ENCODE measurements at places on chromosomes 5 and 9. TPM values are rescaled to one million over a fixed set of nuclear protein-coding genes. Genes with fewer than 3 reads are reported as not detected.

DNA sequence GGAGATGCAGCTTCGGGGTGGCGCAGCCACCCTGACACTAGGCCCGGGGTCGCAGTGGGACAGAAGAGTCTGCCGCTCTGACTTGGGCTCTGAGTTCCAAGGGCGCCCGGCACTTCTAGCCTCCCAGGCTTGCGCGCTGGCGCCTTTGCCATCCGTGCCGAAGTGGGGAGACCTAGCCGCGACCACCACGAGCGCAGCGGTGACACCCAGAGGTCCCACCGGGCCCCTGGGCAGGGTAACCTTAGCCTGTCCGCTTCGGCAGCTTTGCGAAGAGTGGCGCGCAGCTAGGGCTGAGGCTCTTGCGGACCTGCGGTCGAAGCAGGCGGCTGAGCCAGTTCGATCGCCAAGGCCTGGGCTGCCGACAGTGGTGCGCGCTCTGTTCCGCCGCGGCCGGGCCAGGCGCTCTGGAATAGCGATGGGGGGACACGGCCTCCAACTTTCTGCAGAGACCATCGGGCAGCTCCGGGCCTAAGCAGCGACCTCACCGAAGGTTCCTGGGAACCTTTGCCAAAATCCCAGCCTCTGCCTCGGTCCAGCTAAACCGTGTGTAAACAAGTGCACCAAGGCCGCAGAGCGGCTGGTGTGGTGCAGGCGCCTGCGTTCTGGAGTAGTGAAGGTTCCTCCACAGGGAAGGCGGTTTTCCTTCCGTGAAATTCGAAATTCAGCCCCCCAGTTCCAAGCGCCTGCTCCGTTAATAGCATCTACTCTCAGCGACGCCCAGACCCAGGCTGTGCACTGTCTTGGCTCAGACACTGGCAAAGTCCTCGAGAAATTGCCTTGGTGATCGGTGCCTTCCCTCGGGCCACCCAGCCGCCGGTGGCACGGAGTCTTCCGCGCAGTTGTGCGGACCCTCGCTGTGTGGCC lies 7.4 kb downstream of the TLX3 start:
- DNase-seq, result peak; percentile 79

- no peak for DNase-seq
These were observed 106.3 kb downstream of the UGCG start for GRCh38 chr9:112002847-112003457.

GRCh38 chr9:108167136-108167900 lies 677.7 kb upstream of the KLF4 start:
- no peak for DNase-seq

GRCh38 chr5:150184006-150184405 lies 5.9 kb upstream of the SLC6A7 start:
- no peak for DNase-seq

DNA sequence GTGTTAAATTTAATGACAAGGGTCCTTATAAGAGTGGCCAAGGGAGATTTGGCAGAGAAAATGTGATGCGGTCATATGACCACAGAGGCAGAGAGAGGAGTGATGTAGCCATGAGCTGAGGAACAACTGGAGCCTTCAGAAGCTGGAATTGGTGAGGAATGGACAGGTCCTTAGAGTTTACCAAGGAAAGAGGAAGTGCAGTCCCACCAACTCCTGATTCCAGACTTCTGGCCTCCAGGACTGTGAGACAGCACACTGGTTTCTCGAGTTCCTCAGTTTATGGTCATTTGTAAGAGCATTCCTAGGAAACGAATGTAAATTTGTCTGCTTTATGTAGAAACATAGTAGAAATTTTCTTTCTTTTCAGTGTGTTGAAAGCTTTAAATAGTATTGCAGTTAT lies 410.1 kb downstream of the CDH18 start:
- no peak for DNase-seq

- DNase-seq, result no peak
These were observed 49.3 kb downstream of the NLN start for GRCh38 chr5:65771266-65771665.

DNA sequence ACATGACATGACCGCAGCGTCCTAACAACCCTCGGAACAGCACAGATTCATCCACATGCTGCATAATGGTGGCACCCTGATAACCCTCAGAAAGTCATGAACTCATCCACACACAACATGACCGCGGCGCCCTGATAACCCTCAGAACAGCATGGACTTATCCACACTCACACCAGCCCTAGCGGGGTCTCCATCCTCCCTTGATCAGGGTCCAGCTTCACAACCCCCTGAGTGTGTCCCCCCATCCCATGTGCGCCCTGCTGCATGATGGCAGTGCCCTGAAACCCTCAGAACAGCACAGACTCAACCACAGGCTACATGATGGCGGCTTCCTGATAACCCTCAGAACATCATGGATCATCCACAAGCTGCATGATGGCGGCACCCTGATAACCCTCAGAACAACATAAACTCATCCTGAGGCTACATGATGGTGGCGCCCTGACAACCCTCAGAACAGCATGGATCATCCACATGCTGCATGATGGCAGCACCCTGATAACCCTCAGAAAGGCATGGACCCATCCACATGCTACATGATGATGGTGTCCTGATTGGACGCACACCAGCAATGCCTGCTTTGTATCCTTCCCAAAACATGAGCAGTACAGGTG lies 28.3 kb downstream of the SLC6A3 start:
- DNase-seq, result no peak

GRCh38 chr9:128383007-128383753 lies 12.0 kb downstream of the URM1 start:
- no peak for DNase-seq

DNA sequence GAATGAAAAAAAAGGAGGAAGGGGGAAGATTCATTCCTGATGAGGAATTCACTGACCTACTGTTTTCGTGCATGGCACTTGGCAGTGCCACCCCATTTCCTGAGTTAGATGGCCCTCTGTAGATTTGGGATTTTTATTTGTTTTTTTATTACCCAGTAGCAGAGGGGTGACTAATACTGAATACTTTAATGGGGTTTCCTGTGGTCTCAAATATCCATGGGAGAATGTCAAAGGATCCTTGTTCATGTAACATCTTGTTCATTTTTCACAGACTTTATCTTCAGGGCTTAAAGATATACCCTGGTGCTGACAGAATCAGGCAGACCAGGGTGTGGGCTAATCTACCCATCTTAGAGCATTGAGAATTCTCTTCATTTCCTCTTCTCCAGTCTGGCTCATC lies 93.0 kb downstream of the MAMDC2 start:
- DNase-seq, result no peak

DNA sequence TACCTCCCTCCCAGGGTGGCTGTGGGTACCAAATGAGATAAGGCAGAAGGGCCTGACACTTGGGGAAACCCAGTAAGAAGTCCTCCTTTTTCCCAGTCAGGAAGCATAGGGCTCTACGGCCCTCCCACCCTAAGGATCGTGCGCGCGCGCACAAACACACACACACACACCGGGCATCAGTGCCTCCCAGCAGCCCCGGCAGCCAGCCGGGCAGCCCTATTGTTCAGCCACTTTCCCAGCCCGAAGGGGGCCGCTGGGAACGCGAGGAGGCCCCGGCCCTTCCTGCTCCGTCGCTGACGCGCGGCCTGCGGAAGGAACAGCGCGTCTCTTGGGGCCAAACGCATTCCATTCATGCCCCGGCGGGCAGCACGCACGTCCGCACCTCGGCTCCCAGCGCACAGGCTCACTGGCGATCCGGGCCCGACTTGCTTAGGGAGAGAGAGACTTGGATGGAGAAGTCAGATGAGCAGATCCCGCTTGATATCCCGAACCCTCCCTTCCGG lies 22.6 kb downstream of the DUSP1 start:
- no peak for DNase-seq

DNA sequence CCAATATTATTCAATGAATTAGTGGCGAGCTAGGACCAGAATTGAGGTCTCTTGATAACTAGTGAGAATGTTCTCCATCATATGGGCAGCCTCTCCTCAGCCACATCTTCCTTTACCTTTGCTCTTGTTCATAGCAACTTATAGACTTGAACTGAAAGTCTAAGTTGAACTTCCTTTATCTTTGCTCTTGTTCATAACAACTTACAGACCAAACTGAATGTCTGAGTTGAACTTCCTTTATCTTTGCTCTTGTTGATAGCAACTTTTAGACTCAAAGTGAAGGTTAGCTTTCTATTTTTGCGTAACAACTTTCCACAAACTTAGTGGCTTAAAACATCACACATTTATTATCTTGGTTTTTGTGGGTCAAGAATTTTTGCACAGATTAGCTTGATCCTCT lies 146.4 kb upstream of the C9orf72 start:
- DNase-seq, result no peak

- no peak for DNase-seq
These were observed 477.5 kb upstream of the MPDZ start for GRCh38 chr9:13756943-13757342.

DNA sequence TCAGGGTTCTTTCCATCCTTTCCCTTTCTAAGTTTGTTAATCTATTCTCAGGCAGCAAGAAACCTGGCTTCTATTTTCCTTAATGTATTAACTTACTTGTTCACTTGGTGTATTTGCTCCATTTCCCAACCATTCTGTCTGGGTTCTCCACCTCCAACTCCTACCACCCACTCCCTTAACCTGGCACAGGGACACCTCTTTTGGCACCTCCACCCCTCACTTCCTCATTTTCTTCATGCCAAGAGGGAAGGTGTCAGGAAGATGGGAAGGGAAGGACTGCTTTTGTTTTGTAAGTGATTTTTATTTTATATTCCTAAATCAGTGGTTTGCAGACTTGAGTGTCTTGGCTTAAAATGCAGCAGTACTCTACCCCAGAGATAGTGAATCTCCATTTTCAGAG lies 166.1 kb downstream of the TRIO start:
- no peak for DNase-seq

DNA sequence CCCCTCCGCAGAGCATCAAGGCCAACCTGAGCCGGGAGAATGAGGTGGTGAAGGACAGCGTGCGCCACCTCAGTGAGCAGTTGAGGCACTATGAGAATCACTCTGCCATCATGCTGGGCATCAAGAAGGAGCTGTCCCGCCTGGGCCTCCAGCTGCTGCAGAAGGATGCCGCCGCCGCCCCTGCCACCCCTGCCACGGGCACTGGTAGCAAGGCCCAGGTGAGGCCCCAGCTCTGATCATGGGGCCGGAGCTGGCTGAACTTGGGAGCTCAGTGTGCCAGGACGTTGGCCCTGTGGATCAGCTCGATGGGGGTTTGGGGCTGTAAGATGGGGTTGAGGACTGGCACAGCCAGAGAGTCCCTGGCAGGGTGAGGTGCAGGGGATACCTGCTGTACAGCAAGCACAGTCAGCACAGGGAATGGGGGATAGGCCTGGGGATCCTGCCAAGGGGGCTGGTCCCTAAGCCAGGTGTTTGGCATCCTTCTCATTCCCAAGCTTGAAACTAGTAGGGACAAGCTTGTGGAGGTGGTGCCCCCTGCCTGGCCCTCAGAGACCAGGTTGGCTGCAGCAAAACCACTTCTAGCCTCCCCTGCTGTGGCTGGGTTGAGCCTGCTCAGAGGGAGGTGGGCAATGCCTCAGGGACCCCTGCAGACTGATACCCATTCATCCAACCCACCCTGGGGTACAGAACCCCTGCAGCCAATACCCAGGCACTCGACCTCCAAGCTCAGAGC lies 22.5 kb downstream of the OLFML2A start:
- peak; percentile 88 for DNase-seq

- no peak for DNase-seq
These were observed 189.7 kb upstream of the SGCD start for GRCh38 chr5:156137071-156137869.

- no peak for DNase-seq
These were observed 56.9 kb upstream of the STXBP1 start for GRCh38 chr9:127554966-127555839.

- no peak for DNase-seq
These were observed 1550.1 kb downstream of the MAT2B start for GRCh38 chr5:165055476-165055875.

DNA sequence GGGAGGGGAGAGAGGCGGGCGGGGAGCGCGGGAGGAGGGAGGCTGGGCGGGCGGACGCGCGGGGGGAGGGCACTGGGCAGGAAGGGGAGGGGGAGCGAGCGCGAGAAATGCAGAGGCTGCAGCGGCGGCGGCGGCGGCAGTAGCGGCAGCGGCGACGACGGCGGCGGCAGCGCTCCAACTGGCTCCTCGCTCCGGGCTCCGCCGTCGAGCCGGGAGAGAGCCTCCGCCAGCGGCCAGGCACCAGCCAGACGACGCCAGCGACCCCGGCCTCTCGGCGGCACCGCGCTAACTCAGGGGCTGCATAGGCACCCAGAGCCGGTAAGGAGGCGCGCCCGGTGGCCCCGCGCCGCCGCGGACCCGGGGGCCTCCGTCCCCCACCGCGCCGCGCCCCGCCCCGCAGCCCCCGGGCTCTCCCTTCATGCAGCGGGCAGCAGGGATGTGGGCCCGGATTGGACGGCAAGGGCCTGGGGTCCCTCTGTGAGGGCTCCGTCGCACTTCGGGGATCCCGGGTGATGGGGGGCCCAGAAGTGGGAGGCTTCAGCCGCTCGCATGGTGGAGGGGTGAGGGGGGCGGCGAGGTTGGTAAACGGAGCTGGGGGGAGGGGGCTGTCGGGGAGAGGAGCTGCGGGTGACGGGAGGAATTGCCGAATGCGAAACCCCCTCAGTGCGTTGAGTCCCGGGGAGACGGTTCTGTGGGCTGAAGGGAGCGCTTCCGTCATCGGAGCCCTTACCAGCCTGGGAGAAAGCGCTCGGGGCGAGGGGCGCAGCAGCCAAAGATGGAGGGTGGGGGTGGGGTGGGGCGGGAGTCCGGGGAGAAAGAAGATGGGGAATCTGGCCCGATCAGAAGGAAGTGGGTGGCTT lies at the start of gene BASP1:
Gene BASP1, plus strand, starts transcription at position 139 of the 860 bp plus-strand sequence. CDS start 57,586 bp downstream, outside the sequence.
- peak; percentile 70 for DNase-seq

- no peak for DNase-seq
These were observed 28.2 kb downstream of the RNF145 start for GRCh38 chr5:159181152-159181551.

GRCh38 chr5:159955056-159955624 lies 38.9 kb downstream of the ADRA1B start:
- DNase-seq, result no peak

DNA sequence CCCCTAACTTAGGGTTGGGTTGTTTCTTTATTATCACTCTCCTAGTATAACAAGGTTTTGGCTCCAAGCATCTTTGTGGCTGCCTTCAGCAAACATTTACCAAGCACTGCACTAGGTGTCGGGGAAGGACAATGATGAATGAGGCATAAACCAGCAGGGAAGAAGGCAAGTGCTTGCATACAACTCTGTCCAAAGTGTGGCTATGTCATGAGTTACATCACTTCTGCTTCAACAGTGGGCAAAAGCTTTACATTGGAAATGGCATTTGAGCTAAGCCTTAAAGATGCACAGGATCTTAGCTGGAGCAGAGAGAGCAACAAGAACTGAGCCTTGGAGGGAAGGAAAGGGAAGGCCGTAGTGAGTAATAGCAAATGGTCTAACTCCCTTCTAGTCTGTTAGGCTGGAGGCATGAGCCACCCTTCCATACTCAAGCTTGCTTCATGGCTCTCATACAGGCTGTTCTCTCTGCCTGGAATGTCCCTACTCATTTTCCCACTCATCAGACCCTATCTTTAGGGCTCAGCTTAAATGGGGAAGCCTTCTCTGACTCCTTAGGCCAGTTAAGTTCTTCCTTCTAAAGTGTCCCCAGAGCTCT lies 121.8 kb downstream of the SEMA6A start:
- DNase-seq, result no peak

The PLPP7 gene
- 1.2 TPM for total RNA-seq

The PHF24 gene
- total RNA-seq, result 0.03 TPM

The PPIC gene
- 26.4 TPM for total RNA-seq

The PIGO gene
- 14.2 TPM for total RNA-seq

The NANS gene
- total RNA-seq, result 31.0 TPM

The TMEM171 gene
- total RNA-seq, result 0.87 TPM

The SLC28A3 gene
- 8.8 TPM for total RNA-seq

The RAB3C gene
- 4.2 TPM for total RNA-seq

The TRPM3 gene
- total RNA-seq, result 0.69 TPM

The SUB1 gene
- 44.7 TPM for total RNA-seq

The IL13 gene
- total RNA-seq, result not detected

The JAKMIP2 gene
- total RNA-seq, result 0.20 TPM

The F2RL1 gene
- total RNA-seq, result 13.0 TPM

Data from pancreas (tissue), 10 donors.